Stimulated activated CD4-positive, alpha-beta T cell treated with anti-CD3 and anti-CD28 coated beads, Interleukin-15, amount 100 ng/mL, for 48 hours (primary cell): ENCODE measurements at places on chromosomes 13 and 19.

DNA sequence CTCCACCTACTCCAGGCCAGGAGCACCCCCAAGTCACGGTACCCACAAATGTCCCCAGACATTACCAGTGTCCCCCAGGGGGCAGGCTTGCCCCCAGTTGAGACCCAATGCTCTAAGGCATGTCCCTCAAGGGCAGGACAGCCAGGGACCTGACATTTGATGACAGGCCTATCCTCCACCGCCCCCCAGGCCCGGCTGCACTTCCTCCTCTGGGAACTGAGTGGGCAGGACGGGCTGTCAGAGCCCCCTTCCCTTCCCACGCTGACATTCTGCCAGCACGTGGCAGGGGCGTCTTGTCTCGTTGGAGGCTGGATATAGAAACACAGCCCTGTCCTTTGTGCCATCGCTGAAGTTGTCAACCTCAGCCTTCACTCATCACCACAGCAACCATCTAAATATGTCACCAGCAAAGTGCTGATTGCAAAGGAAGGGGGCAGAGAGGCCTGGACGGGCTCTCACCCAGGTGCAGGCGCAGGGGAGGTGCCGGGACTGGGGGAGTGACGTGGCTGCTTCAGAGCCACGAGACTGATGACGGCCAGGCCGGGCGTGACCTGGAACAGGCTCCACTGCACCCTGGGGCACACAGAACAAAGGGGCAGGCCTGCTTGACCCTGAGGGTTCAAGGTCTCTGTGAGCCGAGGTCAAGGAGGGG, 38.4 kb downstream of the GNG7 start:
- DNase-seq: no peak

DNA sequence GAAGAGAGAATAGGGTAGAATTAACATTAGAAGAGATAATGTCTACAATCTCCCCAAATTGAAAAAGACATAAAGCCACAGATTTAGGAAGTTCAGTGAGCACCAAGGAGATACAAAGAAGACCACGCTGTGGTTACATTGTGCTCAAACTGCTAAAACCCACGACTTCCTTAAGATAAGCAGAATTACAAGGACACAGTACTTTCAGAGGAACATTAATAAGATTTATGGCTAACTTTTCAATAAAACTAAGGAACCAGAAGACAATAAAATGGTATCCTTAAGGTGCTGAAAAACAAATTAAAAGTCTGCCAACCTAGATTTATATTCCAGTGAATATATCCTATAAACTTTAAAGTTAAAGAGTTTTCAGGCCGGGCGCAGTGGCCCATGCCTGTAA, 7.4 kb upstream of the IL17D start:
- no peak for DNase-seq

DNA sequence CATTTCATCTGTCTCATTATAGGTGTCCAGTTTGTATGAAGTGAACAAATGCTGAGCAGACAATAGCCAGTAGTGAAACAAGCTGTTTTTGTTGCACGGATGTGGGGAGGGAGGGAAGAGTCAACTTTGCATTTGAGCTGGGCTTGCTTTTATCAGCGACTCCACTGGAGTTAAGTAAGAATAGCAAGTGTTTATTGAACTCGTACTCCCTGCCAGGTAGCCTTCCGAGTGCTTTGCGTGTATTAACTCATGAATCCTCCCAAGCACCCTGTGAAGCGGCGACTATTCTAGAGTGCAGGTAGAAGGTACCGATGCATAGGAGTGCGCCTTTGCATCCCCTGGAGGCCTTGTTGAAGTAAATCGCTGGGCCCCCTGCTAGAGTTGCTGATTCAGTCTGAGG, 4.7 kb upstream of the ZNF444 start:
- DNase-seq: no peak

- DNase-seq: no peak
These were observed 82.0 kb downstream of the SIPA1L3 start for GRCh38 chr19:37988758-37989635.

DNA sequence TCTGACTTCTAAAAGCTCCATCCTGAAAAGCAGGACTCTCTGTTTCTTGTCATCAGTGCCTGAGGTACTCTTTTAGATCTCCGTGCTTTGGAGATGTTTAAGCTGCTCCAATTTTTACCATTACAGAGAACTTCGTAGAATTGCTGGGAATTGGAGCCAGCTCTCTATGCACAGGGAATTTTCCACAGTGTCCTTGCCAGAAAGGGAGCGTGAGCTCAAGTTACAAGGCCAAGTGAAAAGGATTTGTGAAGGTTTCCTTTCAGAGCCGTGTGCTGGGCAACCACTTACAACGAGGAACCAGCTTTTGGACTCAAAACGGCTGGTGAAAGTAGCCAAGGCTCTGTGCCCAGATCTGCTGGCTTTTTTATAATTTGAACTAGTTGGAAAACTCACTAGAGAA, 82.6 kb downstream of the NUFIP1 start:
- no peak for DNase-seq

GRCh38 chr19:3669947-3670795, 30.1 kb downstream of the PIP5K1C start:
- DNase-seq: no peak

GRCh38 chr13:81995316-81995715, 1654.4 kb upstream of the SPRY2 start:
- no peak for DNase-seq

DNA sequence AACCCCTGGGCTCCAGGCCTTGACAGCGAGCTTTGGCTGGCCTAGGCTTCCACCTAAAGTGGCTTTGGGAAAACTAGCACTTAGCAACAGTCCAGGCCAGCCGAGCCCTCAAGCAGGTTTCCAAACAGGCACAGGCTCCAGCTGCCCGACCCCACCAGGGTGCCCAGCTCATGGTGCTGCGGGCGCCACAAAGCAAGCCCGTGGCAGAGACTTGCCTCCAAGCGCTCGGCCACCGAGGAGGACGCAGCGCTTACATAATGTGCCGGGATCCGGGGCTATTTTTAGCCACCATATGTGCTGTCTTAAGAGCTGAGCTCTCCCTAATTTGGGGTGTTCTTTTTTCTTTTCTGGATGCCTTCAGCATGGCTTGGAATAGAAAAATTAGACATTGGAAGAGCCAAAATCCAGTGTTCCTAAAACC, 56.1 kb upstream of the F7 start:
- no peak for DNase-seq

GRCh38 chr19:55669418-55670279, 5.4 kb upstream of the EPN1 start:
- no peak for DNase-seq
